ENCODE measurements at places on chromosomes 1 and 21.

DNA sequence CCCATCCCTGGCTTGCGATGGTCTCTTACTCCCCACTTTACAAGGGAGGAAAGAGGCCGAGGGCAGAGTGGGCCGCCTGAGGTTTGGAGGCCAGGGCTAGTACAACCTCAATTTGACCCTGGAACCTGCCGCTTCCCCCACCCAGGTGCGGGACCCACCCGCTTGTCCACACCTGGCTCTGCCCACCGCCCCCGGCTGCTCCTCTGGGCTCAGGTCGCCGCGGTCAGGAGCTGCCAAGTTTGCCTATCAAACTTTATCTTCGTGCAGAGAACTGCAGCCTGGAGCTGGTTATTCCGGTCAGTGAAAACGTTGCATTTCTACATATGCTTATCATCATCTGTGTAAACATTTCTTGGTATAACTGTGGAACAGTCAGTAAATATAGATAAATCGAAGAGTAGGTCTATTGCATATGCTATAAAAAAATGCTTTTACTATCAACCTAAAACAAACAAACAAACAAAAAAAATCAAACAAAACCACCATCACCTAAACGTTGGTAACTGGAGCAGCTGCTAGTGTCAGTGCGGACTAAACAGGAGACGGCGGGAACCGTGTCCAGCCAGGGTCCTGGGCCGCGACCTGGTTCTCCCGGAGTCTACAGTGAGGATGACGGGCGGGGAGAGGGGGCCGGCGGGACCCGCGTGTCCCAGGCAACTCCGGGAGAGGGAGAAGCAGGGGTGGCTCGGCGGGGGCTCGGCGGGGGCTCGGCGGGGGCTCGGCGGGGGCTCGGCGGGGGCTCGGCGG is 906 bp upstream of the ADARB1 start:
- DNase-seq = peak; percentile 38

- no peak for DNase-seq
Observed at GRCh38 chr1:204799630-204800029, 71.0 kb upstream of the NFASC start.

DNA sequence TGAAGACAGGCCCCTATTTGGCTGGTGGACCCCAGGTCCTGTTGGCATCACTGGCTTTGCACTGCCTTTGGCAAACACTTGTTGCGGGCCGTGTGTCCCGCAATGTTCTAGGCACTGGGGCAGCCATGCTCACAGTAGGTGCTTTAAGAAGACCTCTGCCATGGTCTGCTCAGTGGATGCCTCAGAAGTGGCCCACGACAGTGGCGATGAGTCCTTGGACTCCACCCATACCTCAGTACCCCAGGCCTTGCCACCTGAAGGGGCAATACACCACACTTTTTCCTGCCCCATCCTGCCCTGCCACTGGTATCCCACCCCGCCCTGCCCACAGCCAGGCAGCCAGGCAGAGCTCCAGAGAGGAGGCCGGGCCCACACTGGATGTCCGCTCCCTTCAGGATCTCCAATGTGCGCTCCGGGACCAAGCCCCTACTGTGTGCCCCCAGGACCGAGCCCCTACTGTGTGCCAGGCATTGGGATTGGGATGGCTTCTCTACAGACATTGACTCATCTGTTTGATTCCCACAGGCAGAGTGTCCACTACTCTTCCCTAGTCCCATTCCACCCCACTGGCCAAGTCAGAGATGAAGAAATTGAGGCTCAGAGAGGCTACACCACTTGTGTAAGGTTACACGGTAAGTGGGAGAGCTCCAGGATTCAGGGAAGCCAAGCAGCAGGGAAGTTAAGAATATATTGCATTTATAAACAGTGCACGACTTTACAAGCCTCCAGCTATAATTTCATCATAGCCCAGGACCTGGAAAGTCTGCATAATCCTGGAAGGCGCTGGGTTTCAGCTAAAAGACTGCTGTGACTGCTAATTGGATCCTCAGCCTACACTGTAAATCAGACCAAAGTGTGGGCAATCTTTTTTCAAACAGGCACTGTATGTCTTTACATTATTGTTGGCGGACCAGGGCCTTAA is 101.6 kb downstream of the DMRTB1 start:
- no peak for DNase-seq

DNA sequence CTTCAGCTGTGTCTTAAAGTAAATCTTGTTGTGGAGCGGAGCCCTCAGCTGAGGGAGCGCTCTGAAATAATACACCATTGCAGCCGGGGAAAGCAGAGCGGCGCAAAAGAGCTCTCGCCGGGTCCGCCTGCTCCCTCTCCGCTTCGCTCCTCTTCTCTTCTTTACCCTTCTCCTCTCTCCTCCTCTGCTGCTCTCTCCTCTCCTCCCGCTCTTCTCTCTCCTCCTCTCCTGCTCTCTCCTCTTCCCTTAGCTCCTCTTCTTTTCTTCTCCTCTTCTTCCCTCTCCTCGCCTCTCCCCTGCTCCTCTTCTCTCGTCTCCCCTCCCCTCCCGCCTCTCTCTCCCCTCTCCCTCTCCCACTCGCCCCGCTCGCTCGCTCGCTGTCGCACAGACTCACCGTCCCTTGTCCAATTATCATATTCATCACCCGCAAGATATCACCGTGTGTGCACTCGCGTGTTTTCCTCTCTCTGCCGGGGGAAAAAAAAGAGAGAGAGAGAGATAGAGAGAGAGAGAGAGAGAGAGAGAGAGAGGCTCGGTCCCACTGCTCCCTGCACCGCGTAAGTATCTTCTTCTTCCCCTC is at the start of gene PROX1:
Gene PROX1 (plus strand): TSS at position 47 of the 580 bp plus-strand sequence. CDS start 8,563 bp downstream, outside the sequence.
- peak; percentile 66 for DNase-seq

GRCh38 chr1:117017062-117017461 is 15.5 kb downstream of the CD101 start:
- DNase-seq = no peak

DNA sequence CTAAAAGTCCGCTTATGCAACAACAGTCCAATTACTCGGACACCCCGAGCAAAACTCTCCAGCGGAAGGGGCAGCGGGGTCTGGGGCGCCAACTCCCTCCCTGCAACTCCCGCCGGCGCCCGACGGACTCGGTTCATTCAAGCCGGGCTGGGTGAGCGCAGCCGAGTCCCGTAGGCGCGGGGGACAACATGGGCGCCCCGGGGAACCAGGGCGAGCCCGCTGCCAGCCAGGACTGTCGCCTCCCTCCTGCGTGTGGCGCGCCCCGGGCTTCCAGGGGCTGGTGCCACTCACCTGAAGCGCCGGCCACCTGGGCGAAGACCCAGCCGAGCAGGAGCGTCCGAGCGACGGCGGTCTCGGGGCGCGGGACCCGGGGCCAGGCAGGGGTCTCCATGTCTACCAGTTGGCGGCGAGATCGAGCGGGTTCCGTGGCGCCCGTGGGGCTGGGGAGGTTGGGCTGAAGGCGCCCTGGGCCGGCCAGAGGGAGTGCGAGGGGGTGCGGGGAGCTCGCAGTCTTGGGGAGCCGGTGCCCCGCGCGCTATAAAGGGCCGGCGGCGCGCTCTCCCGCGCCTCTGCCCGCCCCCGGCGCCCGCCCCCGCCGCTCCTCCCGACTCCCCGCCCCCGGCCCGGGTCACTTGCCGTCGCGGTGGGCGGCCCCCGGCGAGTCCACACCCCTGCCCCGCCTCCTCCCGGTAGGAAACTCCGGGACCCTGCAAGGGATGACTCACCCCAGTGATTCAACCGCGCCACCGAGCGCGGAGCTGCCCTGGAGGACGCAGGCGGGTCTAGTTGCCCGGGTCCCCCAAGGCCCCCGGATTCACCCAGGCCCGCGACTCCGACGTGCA is at the start of gene F3:
Gene F3 (minus strand): TSS at position 514 of the 842 bp plus-strand sequence. CDS start 123 bp downstream, at position 391.
- peak; percentile 39 for DNase-seq

DNA sequence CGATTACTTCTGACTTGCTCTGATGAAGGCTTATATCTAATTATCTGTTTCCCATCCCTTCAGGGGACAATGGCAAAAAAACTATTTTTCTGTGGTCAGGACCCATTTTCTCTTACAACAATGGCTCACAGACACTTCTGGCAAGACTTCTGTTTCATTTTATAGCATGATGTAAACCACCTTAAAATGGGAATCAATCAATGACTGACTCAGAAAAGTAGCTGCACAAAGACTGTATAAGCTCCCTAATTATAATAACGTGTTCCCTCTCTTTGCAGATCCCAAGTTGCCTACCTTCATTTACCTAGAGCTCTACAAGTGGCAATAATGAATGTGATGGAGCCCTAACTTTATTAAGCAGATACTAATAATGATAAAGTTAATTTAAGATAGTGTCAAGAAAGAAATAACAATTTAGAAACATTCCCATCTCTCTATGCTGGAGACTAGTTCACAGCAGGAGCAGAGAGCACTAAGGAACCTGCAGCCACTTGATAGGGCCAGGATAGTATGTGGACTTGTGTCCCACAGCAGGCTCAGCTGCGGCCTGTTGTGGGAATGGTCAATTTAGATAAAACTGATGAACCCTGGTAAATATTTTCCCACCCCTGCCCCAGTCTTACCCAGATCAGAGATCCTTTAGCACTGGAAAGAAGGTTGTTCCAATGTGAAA is 538 bp downstream of the GBP2 start:
- no peak for DNase-seq

GRCh38 chr1:117079737-117080136 is 19.6 kb downstream of the TTF2 start:
- no peak for DNase-seq

DNA sequence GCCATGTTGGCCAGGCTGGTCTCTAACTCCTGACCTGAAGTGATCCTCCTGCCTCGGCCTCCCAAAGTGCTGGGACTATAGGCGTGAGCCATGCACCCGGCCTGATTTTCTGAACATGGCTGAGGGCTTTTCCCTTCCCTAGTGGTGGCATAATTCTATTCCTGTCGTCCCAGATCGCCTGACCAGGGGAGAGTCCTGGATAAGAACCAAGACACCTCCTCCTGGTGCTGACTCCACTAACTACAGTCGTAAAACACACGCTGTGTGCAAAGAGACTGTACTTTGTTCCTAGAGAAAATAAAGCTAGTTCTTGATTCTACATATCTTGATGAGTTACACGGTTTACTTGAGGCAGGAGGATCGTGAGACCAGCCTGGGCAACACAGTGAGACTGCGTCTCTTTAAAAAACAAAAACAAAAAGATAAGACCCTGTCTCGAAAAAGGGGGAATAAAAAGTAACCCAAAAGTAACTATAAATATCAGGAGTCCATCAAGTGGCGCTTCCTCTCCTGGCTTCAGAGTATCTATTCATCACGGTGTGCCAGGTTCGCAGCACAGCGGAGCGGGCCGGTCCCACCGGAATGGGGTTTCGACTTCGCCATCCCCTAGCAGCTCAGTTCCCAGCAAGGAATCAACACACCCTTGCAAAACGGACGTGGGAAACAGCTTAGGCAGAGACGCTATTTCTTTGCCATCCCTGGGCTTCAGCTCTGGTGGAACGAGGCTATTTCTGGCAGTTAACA is 973 bp downstream of the SDF4 start:
- no peak for DNase-seq

- no peak for DNase-seq
Observed at GRCh38 chr21:15874615-15875014, 144.8 kb downstream of the USP25 start.

DNA sequence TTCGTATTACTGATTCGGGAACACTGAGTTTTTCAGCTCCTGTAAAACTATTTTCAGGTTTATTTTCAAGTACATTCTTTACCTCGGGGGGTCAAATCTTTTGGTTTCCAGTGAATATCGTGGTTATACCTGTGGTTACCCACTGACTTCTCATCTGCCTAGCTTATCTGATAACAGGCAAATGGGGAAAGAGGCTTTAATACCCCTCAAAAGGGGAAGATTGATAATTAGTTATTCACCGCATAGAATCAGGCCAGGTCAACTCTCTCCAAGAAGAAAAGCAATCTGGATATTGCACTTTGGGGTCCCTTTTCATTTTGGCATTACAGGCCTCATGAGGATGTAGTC is 23.0 kb downstream of the RUNX1 start:
- no peak for DNase-seq

DNA sequence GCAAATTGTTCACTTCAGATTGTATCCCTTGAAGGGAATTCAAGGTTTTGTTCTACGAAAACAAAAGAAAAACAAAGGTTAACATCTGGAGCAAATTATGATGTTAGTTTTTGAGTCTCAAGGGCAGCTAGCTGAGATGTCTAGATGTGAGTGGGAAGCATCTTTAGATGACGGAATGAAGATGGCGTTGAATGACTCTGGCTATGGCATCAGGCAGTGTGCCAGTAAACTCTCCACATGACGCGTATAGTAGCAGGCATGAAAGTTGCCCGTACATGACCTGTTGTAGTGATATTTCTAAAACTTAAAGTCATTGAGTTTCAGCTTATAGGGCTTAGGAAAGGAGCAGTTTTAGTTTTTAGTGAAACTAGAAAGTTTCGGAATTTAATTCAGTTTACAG is 12.3 kb upstream of the SDC3 start:
- DNase-seq = no peak

DNA sequence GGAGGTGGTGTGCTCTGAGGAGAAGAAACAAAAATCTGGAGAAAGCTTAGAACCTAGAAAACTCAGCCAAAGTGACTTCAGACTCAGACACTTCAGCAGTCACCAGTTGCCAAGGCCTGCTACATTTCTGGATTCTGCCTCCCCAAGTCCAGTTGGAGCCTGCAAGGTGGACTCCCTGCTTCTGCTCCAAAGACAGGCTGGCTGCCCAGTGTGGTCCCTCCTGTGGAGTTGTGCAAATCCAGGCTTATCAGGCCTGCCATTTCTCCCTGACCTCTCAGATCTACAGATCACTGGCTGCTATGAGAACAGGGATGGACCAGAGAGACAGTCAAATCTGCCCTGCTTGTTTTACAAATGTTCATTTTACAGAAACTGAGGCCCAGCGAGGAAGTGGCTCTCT is 9.9 kb downstream of the CACHD1 start:
- no peak for DNase-seq

DNA sequence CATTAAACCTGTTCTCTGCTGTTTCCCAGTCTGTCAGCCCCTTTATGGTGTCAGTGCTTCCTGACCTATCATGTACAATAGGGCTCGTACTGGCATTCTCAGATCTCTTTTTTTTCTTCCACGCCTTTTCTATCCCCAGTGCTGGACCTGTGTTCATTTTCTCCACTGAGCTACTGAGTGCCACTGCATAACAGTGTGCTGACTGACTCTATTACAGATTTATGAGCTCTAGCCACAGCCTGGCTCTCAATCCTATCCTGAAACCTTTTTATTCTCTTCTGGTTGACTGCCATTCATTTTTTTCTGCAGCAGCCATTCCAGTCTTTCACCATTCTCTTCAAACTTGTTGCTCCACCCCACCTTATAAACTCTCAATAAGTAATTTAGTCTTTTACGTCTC is 59.6 kb upstream of the MACF1 start:
- DNase-seq = no peak

Data from NCI-H1092 (cell line).